ENCODE measurements at places on chromosomes 2 and 18.

GRCh38 chr2:69387770-69388481, 899 bp upstream of the GFPT1 start:
- no peak for DNase-seq
- H3K4me3 ChIP-seq: peak overlapping the region; percentile 73
- peaks cover 21% of the 10 kb centered on the region for H3K4me1 ChIP-seq
- H3K27ac ChIP-seq: peak overlapping the region; percentile 80
- no peaks in the 10 kb centered on the region for H3K36me3 ChIP-seq
- H3K27me3 ChIP-seq: no peaks in the 10 kb centered on the region

DNA sequence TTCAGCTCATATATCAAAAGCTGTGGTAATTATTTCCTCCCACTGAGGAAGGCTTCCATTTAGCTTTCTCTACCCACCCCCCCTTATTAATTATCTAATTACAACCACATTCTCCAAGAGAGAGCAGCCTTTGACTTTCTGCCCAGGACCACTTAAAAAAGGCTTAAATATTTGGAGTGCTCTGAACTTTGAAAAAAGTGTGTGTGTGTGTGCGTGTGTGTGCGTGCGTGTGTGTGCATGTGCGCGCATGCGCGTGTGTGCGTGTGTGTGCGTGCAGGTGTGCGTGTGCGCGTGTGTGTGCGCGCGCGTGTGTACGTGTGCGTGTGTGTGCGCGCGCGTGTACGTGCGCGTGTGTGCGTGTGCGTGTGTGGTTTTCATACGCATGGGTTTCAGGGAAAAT, 57.8 kb downstream of the TWIST2 start:
- no peaks in the 10 kb centered on the region for H3K4me1 ChIP-seq
- DNase-seq: no peak
- H3K4me3 ChIP-seq: no peak overlapping the region
- H3K27me3 ChIP-seq: no peaks in the 10 kb centered on the region
- H3K36me3 ChIP-seq: no peaks in the 10 kb centered on the region
- no peak overlapping the region for H3K27ac ChIP-seq

DNA sequence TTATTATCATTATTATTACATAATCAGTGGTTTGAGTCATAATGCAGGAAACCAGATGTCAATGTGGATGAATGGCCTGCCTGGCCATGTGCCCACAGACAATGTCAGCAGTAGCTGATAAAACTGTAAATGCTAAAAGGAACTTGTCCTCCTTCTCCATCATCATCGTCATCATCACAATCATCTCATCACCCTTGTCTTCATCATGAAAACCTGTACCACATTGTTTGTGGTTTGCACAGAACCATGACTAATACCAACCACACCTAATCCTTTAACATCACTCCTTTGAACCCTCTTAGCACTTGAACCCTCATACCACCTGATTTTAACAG, 96.0 kb downstream of the HNMT start:
- no peak overlapping the region for H3K4me3 ChIP-seq
- no peak for DNase-seq
- no peak overlapping the region for H3K27ac ChIP-seq
- H3K36me3 ChIP-seq: no peaks in the 10 kb centered on the region

DNA sequence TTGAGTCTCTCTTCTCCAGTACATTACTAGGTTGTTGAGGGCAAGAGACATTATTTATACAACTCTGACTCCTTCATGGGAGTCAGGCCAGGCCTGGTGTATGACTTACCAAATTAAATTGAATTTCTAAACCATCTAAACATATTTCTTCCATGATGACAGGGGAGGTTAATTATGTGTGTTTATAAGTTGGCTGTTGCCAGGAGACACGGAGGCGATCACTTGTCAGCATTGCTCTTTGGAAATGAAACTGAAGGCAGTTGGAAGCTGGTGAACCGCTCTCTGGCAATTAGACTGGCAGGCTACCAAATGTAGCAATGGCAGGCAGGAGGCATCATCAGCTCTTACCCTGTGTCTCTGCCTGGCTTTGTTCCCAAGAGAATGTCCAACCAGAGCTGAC, 241.4 kb downstream of the KCNS3 start:
- H3K27me3 ChIP-seq: no peaks in the 10 kb centered on the region
- H3K36me3 ChIP-seq: no peaks in the 10 kb centered on the region
- H3K4me3 ChIP-seq: no peak overlapping the region
- H3K27ac ChIP-seq: no peak overlapping the region

- H3K27me3 ChIP-seq: no peaks in the 10 kb centered on the region
- H3K4me3 ChIP-seq: no peak overlapping the region
- no peaks in the 10 kb centered on the region for H3K4me1 ChIP-seq
- no peaks in the 10 kb centered on the region for H3K36me3 ChIP-seq
- H3K27ac ChIP-seq: no peak overlapping the region
- DNase-seq: no peak
Measured at GRCh38 chr2:180202467-180202951, 195.4 kb upstream of the CWC22 start.

DNA sequence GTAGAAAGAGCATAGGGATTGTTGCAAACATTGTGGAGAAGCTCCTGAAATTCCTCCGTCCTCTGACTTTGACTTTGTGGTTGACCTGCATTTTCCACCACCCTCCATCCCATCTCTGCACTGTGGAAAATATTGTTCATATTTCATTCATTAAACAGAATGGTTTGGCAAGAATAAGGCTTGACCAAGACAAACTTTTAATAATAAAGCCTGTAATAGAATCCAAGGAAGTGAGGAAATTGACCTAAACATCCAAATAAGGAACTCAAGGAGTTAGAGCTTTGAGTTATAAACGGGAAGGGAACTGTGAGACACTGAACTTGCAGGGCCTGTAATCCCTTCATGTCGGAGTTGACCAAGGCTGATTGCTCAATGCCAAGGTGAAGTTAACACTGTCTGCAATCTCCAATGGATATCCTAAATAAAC, 115.2 kb downstream of the GFPT1 start:
- no peaks in the 10 kb centered on the region for H3K27me3 ChIP-seq
- no peak for DNase-seq
- H3K4me1 ChIP-seq: no peaks in the 10 kb centered on the region
- H3K4me3 ChIP-seq: no peak overlapping the region
- no peak overlapping the region for H3K27ac ChIP-seq
- H3K36me3 ChIP-seq: no peaks in the 10 kb centered on the region

- H3K27me3 ChIP-seq: no peaks in the 10 kb centered on the region
- H3K27ac ChIP-seq: no peak overlapping the region
- H3K4me3 ChIP-seq: no peak overlapping the region
- H3K36me3 ChIP-seq: peaks cover 16% of the 10 kb centered on the region
- DNase-seq: peak; percentile 31
Measured at GRCh38 chr2:95115418-95115817, 6.2 kb downstream of the MRPS5 start.

DNA sequence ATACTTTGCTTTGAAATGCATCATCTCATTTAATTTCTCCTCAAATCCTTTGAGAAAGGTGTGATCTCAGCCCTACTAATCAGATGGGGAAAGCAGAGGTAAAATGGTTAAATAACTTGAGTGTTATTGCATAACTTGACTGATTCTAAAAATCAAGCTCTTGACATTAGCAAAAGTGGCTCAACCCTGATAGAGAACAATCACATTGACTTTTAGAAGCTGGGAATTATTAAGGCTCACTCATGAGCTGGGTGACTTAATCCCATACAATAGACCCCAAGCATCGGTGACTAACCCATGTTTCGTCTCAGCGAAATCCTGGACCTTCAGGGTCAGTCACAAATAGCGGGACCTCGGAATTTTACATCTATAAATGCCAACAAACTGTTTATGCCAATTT, 378.9 kb downstream of the NBAS start:
- DNase-seq: no peak
- H3K36me3 ChIP-seq: peaks cover 3% of the 10 kb centered on the region

GRCh38 chr2:163552758-163553157, 183.1 kb downstream of the FIGN start:
- no peaks in the 10 kb centered on the region for H3K27me3 ChIP-seq
- H3K27ac ChIP-seq: no peak overlapping the region
- no peaks in the 10 kb centered on the region for H3K4me1 ChIP-seq
- no peaks in the 10 kb centered on the region for H3K36me3 ChIP-seq
- H3K4me3 ChIP-seq: no peak overlapping the region

DNA sequence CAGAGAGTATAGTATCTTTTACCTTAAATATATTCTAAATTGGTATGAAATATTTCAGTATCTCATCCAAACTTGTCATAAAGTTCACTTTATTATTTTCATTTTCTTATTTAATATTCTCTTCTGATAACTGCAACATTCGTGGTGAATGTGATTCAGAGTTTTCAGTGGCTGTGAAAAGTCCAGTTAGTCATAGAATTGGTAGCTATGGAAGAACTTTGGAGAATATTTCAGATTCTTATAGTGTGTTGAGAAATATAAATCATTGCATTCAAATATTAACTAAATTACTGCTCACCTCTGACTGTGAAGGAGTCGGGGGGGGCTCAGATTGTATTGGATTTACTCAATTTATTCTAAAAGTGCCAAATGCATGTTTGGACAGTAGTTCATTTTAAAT, 178.6 kb upstream of the VWC2L start:
- no peak overlapping the region for H3K4me3 ChIP-seq
- H3K4me1 ChIP-seq: no peaks in the 10 kb centered on the region
- DNase-seq: no peak
- no peak overlapping the region for H3K27ac ChIP-seq

GRCh38 chr2:27735263-27735904, 36.1 kb upstream of the MRPL33 start:
- H3K4me1 ChIP-seq: peaks cover 6% of the 10 kb centered on the region
- peak overlapping the region; percentile 46 for H3K4me3 ChIP-seq
- no peaks in the 10 kb centered on the region for H3K27me3 ChIP-seq
- H3K36me3 ChIP-seq: no peaks in the 10 kb centered on the region

GRCh38 chr2:237593596-237594320, 3.2 kb upstream of the RAB17 start:
- no peaks in the 10 kb centered on the region for H3K36me3 ChIP-seq
- no peak overlapping the region for H3K4me3 ChIP-seq
- no peaks in the 10 kb centered on the region for H3K27me3 ChIP-seq
- H3K27ac ChIP-seq: no peak overlapping the region

DNA sequence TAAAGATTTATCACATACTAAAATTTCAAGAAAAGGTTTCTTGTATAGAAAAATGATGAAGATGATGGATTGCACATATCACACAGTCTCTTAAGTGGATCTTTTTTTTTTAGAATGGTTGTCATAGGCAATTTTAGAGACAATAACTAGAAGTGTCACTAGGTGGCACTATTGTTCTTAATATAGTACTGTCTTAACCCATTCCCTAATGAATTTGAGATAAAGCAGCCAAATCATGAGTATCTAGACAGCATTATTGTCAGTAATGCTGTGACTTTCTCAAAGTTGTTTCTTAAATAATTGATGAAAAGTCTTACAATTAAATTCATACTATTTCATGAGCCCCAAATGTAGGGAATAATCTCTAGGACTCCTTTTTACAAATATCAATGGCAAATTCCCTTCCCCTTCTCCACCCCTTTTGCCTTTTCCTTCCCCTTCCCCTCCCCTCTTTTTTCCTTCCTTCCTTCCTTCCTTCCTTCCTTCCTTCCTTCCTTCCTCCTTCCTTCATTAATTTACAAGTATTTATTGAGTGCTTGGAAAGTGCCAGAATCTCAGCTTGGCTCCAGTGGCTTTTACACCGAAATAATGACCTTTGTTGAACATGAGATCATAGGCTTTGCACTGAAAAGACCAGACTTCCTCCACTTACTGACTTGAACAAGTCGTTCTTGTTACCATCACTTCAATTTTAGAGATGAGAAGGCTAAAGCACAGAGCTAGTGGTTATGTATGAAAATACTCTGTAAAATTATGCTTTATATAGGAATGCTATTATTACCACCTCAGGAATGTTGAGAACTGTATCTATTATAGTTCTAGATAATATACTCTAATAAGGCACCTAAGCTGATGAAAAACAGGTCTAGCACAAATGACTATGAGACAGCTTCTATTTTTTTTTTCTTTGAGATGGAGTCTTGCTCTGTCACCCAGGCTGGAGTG, 19.8 kb downstream of the MYL12B start:
- DNase-seq: no peak
- no peaks in the 10 kb centered on the region for H3K4me1 ChIP-seq

DNA sequence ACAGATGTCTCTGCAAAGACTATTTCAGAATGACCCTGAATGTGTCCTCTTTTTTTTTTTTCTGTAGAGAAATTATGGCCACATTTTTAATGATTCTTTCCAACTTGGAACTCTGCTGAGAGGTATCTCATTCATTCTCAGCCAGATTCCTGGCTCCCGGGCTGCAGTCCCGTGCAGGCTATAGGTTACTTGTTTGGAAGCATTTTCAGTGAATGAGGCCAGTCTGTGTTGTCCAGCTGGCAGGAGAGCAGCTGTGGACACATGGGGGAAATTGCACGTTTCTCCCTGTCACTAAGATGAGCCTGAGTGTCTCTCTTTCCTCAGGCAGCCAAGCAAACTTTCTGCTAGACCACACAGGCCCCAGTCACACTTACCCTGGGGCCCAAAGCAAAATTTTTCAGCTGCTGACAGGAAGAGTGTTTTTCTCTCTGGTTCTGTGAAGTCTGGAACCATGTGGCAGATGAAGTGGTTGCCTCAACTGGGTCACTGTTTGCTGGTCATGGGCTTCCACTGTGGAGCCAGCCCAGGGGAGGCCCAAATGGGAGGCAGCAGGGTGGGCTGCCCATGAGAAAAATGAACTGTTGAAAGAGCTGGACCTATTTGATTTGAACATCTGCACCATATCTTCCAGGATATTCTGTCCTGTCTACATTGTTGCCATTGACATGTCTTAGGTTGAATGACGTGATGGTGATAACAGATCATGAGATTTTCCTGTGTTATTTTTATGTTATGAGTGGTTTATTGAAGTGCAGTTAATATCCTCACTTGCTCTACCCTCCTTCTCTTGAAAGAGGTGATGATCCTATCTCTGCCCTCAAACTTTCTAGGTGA, 431.2 kb downstream of the LPIN1 start:
- H3K36me3 ChIP-seq: no peaks in the 10 kb centered on the region
- H3K27me3 ChIP-seq: no peaks in the 10 kb centered on the region
- peak overlapping the region; percentile 27 for H3K4me3 ChIP-seq
- peaks cover 30% of the 10 kb centered on the region for H3K4me1 ChIP-seq
- no peak for DNase-seq
- H3K27ac ChIP-seq: peak overlapping the region; percentile 52

- no peak overlapping the region for H3K4me3 ChIP-seq
- no peaks in the 10 kb centered on the region for H3K27me3 ChIP-seq
- H3K36me3 ChIP-seq: no peaks in the 10 kb centered on the region
- H3K27ac ChIP-seq: no peak overlapping the region
Measured at GRCh38 chr2:46748121-46748520, 167.5 kb downstream of the MCFD2 start.

DNA sequence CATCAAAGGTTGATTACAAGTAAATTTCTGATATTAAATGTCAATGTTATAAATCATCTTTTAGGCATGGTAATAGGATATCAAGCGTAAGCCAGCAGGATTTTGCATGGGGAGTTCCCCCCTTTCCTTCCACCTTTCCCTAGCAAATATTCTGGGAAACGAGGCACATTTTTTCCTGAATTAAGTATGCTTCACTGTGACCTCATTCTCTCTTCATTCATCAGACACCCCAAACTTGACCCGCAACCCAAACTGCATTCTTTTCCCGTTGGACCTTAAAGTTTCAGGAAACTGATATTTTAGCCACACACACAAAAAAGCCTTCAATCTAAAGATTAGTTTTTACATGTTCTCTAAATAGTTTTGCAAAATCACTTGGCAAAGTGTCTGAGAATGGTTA, 214.5 kb upstream of the CTAGE1 start:
- H3K4me1 ChIP-seq: no peaks in the 10 kb centered on the region
- no peak for DNase-seq
- no peak overlapping the region for H3K4me3 ChIP-seq
- no peaks in the 10 kb centered on the region for H3K36me3 ChIP-seq
- H3K27ac ChIP-seq: no peak overlapping the region
- no peaks in the 10 kb centered on the region for H3K27me3 ChIP-seq
